ENCODE measurements at places on chromosomes 12 and 14.

GRCh38 chr12:54371328-54372112 is 7.2 kb upstream of the GPR84 start:
- no peak for DNase-seq

GRCh38 chr14:104119488-104120251 is 18.7 kb upstream of the KIF26A start:
- DNase-seq = no peak

GRCh38 chr14:90669731-90670130 is 146.5 kb downstream of the TTC7B start:
- DNase-seq = no peak

DNA sequence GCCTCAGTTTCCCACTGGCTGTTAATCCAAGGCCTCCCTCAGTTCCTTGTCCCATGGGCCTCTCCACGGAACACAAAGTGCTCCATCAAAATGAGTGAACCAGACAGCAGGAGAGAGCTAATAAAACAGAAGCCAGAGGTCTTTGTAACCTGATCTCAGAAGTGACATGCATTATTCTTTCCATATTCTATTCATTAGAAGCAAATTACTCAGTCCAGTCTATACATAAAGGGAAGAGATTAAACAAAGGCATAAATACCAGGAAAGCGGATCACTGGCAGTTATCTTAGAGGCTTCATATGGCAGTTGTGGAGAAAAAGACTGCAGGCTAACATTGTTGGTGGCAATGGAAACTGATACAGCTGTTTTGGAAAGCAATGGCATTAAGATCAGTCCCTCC is 170.6 kb upstream of the GARIN6 start:
- DNase-seq = no peak

DNA sequence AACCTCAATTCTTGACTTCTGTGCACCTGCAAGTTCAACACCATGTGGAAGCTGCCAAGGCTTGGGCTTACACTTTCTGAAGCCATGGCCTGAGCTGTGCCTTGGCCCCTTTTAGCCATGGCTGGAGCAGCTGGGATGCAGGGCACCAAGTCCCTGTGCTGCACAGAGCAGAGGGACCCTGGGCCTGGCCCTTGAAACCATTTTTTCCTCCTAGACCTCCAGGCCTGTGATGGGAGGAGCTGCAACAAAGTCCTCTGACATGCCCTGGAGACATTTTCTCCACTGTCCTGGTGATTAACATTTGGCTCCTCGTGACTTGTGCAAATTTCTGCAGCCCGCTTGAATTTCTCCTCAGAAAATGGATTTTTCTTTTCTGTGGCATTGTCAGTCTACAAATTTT is 132.4 kb downstream of the TPH2 start:
- DNase-seq = no peak

Measured in stimulated activated CD4-positive, alpha-beta T cell treated with anti-CD3 and anti-CD28 coated beads, Interleukin-12 subunit alpha, Interleukin-12 subunit beta, amount 100 ng/mL, for 48 hours (primary cell).